ENCODE measurements at places on chromosomes 7 and 10.

- DNase-seq: no peak
Observed at GRCh38 chr7:76409537-76409936, at the start of gene SSC4D. SSC4D (minus strand) TSS chr7:76409697; CDS start chr7:76404439, 5,258 bp downstream.

DNA sequence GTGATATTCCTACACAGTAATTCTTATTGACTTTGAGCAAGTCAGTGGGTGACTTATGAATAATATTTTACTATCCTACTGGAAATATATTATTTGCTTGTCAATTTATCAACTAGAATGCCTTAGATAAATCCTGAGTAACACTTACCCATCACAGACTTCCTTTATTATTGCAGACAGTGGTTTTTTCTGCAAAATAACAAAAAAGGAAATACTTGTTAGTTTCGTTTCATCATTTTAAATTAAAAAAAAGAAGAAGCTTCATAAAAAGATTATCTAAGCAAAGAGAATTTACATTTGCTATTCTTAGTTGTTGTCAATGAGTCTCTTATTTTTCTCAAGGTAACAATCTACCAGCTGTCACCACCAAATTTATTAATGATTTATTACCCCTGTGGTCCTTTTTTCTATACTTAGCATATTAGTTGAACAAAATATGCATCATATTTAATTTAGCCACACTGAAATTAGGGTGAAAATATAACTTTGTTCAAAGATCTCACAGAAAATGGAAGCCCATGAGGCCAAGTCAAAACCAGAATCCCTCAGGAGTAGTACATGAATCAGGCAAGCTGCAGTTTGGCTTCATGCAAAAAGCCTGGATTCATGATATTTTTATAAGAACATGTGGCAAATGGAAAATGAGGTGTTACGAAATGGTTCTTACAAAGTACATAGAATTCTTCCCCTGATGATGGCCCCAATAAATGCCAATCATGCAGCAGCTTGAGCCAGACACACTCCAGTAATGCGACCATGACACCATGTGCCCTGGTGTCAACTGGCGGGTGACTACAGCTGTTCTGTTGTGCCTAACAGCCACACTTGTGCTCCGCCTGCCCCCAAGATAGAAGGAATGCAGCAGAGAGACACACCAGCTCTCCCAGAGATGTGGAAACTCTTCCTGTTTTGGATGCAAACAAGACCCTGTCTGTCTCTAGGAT, 132.6 kb downstream of the ELMO1 start:
- no peak for DNase-seq

- no peak for DNase-seq
Observed at GRCh38 chr10:69326692-69327091, 48.4 kb downstream of the HK1 start.

DNA sequence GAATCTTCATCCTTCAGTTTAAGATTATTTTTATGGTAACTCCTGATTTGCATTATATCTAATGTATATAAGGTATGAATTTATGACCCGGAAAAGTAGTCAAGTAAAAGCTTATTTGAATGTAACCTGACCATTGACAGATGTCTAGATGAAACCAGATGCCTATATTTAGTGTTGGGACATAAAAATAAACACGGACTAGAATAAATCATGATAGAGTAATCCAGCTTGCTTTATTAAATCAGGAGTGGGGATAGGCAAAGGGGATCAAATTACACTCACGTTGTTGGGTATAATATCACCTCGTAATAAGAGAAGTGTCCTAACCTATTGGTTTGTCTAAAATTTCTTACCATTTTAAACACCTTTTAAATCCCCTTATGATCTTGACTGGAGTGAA, 244.6 kb downstream of the AGMO start:
- DNase-seq: no peak

DNA sequence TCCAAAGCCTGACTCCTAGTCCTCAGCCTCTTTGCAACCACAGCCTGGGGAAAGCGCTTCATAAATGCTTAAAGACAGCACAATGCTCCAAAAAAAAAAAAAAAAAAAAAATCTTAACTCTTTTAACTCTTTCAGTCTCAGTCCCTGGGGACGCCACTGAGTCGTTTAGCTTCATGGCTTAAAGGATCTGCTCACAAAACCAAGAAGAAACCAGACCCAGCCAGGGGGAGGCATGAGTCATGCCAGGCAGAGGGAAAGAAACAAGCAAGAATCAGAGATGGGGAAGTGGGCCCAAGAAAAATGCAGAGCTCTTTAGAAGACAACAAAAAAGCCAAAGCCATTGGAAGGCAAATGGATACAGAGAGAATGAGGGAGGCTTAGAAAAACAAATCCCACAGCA, 32.5 kb upstream of the DOCK1 start:
- no peak for DNase-seq

- DNase-seq: no peak
Observed at GRCh38 chr7:124403587-124403986, 362.0 kb downstream of the GPR37 start.

DNA sequence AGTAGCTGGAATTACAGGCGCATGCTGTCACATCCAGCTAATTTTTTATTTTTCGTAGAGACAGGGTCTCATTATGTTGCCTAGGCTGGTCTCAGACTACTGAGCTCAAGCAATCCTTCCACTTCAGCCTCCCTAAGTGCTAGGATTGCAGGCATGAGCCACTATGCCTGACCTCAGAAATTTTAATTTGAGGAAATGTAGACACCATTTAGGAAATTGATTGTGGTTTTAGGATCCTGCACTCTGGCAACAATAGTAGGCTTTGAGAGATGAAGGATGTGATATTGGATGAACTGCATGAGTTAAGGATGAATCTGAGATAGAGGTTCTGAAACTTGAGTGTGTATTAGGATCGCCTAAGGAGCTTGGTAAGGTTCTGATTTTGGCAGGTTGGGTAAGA, 66.5 kb downstream of the PPP1R9A start:
- peak; percentile 53 for DNase-seq

DNA sequence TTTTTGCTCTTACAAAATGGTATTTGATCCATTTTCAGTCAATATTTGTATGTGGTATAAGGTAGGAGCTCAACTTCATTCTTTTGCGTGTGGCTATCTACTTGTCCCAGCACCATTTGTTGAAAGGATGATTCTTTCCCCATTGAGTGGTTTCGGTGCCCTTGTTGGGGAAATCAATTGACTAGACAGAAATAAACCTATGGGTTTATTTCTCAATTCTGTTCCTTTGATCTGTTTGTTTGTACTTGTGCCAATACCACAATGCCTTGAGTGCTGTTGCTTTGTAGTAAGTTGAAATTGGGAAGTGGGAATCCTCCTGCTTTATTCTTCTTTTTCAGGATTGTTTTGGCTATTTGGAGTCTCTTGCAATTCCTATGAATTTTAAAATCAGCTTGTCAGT, 41.0 kb downstream of the SNX10 start:
- DNase-seq: no peak

- DNase-seq: no peak
Observed at GRCh38 chr7:23242321-23242720, 4.3 kb upstream of the GPNMB start.

- DNase-seq: no peak
Observed at GRCh38 chr10:11450427-11450826, 161.0 kb downstream of the USP6NL start.

GRCh38 chr10:125611756-125612155, 71.2 kb downstream of the TEX36 start:
- DNase-seq: no peak

GRCh38 chr10:109977382-109977806, 30.4 kb upstream of the ADD3 start:
- DNase-seq: no peak

DNA sequence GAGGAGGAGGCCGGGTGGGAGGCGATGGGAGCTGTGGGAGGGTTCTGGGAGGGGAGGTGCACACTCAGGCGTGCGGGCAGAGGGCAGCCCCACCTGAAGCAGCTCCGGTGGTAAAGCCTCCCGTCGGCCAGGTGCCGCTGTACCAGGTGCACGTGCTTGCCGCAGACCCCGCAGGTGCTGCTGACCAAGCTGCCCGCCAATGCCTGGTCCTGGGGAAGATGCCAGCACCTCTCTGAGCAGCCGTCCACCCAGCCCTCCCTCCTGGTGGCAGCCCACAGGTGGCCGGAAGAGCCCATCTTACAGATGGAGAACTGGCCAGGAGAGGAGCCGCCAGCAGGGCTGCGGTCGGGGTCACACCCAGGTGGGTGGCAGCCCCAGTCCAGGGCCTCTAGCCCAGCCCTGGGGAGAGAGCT, 12.6 kb downstream of the MICALL2 start:
- no peak for DNase-seq

DNA sequence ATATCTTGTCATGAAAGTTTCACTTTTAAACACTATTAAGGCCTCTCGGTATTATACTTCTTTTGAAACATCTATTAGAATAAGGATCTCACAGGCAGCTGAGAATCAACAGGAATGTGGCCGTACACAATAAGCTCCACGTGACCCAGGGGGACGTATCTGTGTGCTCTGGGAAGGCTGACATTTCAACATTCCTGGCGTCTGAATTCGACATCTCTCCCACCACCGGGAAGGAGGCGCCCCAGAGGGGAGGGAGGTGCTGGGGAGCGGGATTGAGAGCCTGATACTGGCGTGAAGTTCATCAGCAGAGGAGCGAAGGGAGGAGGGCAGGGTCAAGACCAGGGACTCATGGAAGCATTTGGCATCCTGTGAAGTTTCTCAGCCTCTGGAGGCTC, 401.3 kb downstream of the DNAJB6 start:
- DNase-seq: no peak

DNA sequence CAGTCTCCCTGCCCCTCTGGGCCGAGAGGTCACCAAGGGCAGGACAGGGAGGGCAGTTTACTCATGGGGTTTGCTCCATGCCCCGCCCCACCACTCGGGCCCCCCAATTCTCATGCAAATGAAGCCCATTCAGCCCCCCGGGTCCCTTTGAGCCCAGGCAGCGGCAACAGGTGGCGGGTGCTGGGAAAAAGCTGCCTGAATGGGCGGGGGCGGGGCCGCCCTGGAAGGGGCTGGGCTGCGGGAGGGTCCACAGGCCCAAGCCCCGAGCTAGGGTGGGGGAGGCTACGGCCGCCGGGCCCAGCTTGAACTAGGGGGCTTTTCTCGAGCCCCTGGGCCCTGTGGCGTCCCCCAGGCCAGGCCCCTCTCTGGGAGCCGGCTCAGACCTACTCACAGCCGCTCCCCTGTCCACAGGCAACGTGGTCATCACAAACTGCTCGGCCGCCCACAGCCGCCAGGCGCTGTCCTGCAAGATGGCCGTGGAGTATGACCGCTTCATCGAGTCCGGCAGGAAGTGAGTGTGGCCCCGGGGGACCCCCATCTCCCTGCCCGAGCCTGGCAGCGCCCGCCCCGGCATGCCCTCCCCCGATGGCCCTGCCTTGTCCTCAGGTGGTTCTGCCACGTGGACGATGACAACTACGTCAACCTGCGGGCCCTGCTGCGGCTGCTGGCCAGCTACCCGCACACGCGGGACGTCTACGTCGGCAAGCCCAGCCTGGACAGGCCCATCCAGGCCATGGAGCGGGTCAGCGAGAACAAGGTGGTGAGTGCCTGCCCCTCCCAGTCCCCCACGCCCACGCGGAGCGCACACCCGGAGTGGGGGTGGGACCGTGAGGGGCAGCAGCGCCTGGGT, 5.5 kb downstream of the LFNG start:
- no peak for DNase-seq

GRCh38 chr7:70017357-70017756, 419.1 kb downstream of the AUTS2 start:
- no peak for DNase-seq

GRCh38 chr10:14583252-14583651, 191.4 kb downstream of the FAM107B start:
- no peak for DNase-seq

GRCh38 chr10:126270111-126270510, 118.2 kb downstream of the ADAM12 start:
- DNase-seq: no peak

Data from SK-MEL-5 (cell line).